Bronchial epithelial cell (primary cell): ENCODE measurements at places on chromosomes 3 and 15. TPM values are rescaled to one million over a fixed set of nuclear protein-coding genes. Genes with fewer than 3 reads are reported as not detected.

The MESP1 gene
- 0.26 and 1.4 TPM in 2 replicates for total RNA-seq

The FGF7 gene
- 0.13 and 4.7 TPM in 2 replicates for total RNA-seq

The CHRM5 gene
- not detected in 2 replicates for total RNA-seq

The CPN2 gene
- not detected in 2 replicates for total RNA-seq

The ADGRG7 gene
- under 0.01 TPM in 1 of 2 replicates, not detected in the other for total RNA-seq

The ALPK3 gene
- 0.26 TPM in 2 replicates for total RNA-seq

The GP5 gene
- total RNA-seq = under 0.01 TPM in 2 replicates

The GOLGA8J gene
- not detected in 2 replicates for total RNA-seq

The SIAH2 gene
- 30.3 and 36.1 TPM in 2 replicates for total RNA-seq

DNA sequence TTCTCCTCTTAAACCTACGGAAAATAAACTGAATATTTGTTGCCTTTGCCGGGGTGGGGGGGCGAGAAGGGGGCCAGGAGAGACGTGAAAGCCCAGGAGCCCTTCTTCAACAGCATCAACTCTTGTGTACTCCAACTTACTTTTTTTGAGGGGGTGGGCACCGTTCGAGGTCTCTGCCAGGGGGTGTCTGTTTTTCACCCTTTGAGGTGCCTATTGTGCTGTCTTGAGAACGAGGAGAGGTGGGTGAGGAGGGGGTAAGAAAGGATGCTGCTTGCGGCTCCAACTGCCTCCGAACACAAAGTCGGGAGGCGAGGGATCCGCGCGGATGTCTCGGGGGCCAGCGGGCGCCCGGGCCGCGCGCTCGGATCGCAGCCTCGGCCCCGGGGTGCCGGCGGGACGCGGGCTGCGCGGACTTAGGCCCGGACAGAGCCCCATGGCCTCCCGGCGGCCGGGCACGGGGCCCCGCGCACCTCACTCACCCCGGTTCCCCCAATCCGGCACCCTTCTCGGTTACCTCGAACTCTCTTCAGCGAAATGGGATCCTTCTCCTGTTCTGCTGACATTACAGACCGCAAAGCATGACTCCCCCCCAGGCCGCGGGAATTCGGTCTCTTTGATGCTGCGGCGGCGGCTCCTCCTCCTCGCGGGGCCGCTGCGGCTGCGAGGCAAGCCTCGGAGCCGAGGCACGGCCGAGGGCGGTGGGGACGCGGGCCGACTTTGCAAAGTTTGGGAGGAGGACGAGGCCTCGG is 650 bp downstream of the PYGO1 start:
- no peak for DNase-seq

DNA sequence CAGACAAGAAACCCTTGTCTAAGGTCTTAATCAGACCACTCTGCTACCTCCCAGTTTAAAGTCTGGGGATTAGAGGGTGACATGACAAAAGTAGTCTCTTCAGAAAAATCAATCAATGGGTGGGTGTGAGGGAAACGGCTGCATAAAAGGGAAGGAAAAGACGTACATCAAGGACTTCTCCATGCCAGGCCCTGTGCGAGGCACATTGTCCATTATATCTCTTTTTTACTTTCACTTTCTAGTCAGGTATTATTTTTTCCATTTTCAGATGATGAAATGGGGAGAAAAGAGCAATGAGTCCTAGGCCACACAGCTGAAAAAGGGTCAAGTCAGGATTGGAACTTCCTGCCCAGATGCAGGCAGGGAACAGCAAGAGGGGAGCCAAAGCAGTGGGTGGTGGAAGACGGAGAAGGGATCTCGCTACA is 4.6 kb upstream of the CX3CR1 start:
- DNase-seq = no peak

- DNase-seq = no peak
Measured at GRCh38 chr3:182259579-182259978, 533.7 kb upstream of the ATP11B start.

- DNase-seq = no peak
Measured at GRCh38 chr3:14300721-14301399, 101.5 kb upstream of the SLC6A6 start.

GRCh38 chr3:13054341-13055285 is 18.6 kb downstream of the IQSEC1 start:
- no peak for DNase-seq

DNA sequence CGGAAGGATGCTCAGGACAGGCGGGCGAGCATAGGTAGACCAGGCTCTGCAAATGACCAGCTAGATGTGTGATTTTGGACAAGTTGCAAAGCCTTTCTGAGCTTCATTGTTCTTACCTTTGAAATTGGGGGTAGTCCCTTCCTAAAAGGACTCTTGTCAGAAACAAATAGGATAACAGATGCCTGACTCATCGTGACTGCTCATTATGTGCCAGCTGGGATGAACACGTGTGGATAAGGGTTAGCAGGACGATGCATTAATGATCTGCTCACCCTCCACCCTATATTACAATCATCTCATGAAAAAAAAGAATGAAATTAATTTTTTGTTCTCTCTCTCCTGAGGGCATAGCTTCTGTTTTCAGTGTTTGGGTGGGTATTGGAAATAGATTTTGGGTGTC is 223.4 kb downstream of the NR2F2 start:
- DNase-seq = peak; percentile 5

GRCh38 chr15:40900256-40901052 is 6.2 kb downstream of the VPS18 start:
- DNase-seq = no peak

- no peak for DNase-seq
Measured at GRCh38 chr3:143726727-143727126, 121.5 kb downstream of the SLC9A9 start.

DNA sequence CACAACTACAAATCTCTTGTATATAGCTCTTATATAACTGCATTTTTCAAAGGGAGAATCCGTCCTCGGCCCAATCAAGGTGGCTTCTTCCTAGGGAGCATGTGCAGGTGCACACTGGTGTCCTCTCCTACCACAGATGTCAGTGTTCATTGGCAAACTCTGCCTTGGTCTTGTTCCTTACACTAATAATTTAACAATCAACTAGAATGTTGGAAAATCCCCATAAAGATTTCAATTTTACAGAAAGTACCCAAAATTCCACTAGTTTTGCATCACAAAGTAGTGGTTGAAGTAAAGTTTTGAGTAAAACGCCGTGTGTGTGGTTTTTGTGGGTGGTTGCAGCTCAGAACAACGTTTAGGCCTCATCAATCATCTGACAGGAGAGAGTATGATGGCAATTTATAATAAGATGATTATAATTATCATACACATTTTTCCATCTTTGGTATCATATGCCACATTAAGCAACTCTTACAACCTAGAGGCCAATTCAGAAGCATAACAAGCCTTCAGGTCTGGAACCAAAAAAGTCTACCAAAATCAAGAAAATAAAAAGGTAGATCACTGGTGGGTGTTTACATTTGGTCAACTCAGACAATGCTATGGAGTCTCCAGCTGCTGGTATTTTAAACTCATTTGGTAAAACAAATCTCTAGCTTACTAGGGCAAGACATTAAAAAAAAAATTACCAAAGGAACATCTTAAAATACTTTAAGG is 128.9 kb upstream of the BHLHE40 start:
- no peak for DNase-seq

GRCh38 chr15:80465626-80466005 is 61.4 kb downstream of the ARNT2 start:
- DNase-seq = no peak

- no peak for DNase-seq
Measured at GRCh38 chr3:59429198-59429597, 379.4 kb upstream of the CFAP20DC start.

GRCh38 chr15:92638709-92639365 is 16.7 kb downstream of the FAM174B start:
- no peak for DNase-seq

- DNase-seq = no peak
Measured at GRCh38 chr15:44129911-44130310, 65.2 kb downstream of the FRMD5 start.

- DNase-seq = peak; percentile 43
Measured at GRCh38 chr3:15794303-15794771, 3.4 kb downstream of the ANKRD28 start.

DNA sequence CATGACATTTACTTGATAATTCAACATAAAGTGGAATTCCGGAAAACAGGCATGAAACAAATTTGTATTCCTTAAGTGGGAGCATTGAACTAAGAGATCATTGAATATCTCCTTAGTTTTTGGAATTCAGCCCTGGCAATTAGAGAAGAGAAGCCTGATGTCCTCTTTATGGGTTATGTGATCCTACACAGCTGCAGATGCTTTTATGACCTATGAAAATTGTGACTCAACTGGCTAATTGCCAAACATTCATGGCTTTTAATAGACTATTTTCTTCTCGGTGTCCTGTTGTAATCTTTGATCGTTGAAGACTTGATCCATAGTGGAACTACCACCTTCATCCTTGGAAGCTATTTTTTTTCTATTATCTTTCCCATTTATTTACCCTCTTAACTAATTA is 46.1 kb downstream of the AGBL1 start:
- DNase-seq = no peak

GRCh38 chr3:124636101-124636862 is 94.0 kb upstream of the UMPS start:
- no peak for DNase-seq

DNA sequence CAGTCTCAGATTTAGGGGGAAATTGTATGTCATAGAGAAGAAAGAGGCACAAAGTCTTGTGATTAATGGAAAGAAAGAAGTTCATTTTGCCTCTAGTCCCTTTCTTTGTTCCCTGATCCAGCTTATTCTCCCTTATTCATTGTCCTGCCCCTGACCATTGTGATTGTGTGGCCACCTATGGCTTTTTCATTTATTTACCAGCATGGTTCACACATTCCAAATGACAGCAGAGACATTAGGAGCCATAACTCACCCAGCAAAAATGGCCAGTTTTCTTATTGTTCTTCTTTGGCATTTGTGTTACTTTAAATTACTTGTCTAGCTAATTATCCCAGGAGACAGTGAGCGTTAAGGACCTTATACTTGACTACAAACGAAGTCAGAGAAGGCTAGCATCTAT is 36.3 kb upstream of the SGO1 start:
- DNase-seq = no peak

DNA sequence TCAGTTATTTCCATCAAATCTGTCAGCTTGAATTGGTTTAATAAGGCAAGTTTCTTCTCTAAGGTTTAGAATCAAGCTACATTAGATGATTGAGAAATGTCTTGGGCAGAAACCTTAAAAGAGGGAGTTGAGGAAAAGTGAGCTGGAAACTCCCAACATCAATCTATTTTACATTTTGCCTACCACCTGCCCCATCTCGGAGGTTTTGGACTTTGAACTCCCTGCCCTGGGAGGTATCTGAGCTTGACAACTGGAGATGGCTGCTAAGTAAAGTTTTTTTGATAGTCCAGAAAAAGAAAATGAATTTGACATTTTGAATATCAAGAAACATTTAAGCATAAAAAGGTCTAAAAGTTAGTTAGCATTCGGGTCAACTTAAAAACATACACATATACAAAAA is 234.2 kb downstream of the NFKBIZ start:
- DNase-seq = no peak

- no peak for DNase-seq
Measured at GRCh38 chr15:98746375-98747155, 98.2 kb downstream of the IGF1R start.

DNA sequence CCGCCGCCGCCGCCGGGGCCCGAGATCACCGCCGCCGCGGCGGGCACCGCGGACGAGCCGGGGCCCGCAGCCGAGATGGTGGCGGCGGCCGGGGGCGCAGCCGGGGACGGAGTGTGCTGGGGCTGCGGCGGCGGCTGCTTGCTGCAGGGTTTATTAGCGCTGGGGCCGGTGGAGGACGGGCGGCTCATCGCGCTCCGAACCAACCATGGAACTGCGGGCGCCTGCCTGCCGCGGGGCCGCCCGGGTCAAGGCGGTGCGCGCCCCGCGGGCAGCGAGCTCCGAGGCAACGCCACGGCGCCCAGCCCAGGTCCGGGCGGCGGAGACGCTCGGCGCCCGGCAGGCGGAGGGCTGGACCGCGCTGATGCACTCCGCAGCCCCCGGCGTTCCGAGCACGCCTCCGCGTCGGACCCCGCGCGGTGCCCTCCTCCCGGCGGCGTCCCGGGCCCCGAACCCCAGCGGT is 277 bp downstream of the SIAH2 start:
- DNase-seq = no peak

DNA sequence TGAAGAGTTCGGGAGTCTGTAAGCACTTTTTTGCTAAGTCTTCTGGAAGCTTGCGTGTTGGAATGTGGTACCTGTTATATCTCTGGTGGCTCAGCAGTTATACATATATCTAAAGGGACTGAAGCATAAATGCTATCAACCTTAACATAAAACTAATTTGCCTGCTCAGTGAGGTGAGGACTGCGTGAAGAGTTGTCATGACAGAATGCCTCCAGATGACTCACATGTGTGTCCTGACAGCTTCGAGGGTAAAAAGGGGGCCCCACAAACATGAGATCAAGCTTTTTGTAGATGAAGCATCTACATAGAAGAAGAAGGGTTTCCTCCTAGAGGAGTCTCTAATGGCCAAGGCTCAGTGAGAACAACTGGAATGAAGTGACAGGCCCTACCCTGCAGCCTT is 88.8 kb upstream of the C3orf80 start:
- DNase-seq = no peak

GRCh38 chr3:198061119-198062067 is 101.4 kb downstream of the LMLN start:
- DNase-seq = no peak
